ENCODE measurements at places on chromosomes 13 and 19. TPM values are rescaled to one million over a fixed set of nuclear protein-coding genes. Genes with fewer than 3 reads are reported as not detected.

Gene KIRREL2
- total RNA-seq: not detected

Gene HCST
- total RNA-seq: not detected

Gene CYP2S1
- total RNA-seq: 2.0 TPM

Gene CGB1
- not detected for total RNA-seq

Gene AMH
- total RNA-seq: 2.6 TPM

Gene IL17D
- 6.2 TPM for total RNA-seq

Gene LILRB3
- not detected for total RNA-seq

Gene MLLT1
- 15.2 TPM for total RNA-seq

Gene SIGLECL1
- total RNA-seq: not detected

Gene RAB11B
- 29.2 TPM for total RNA-seq

Gene NDFIP2
- 18.3 TPM for total RNA-seq

Gene ODAD3
- not detected for total RNA-seq

Gene TMEM59L
- 0.10 TPM for total RNA-seq

Gene CEACAM4
- not detected for total RNA-seq

Gene CD37
- total RNA-seq: not detected

Gene LILRB5
- total RNA-seq: not detected

Gene FBN3
- not detected for total RNA-seq

Gene KIR3DL3
- not detected for total RNA-seq

Gene KIR3DL2
- total RNA-seq: not detected

Gene APOC4
- not detected for total RNA-seq

Gene KLK10
- total RNA-seq: not detected

Gene SKA3
- total RNA-seq: 17.3 TPM

Gene IGFLR1
- 0.98 TPM for total RNA-seq

Gene MYO1F
- total RNA-seq: under 0.01 TPM

Gene CBY2
- total RNA-seq: not detected

Gene ADGRE1
- total RNA-seq: not detected

Gene CYSLTR2
- total RNA-seq: 0.33 TPM

Gene UQCRFS1
- total RNA-seq: 31.3 TPM

Gene PRKCG
- not detected for total RNA-seq

Gene CAPN12
- not detected for total RNA-seq

Gene KLK4
- not detected for total RNA-seq

Gene BEST2
- not detected for total RNA-seq

Gene MTMR6
- total RNA-seq: 36.6 TPM

Gene ENOX1
- 0.65 TPM for total RNA-seq

Gene RHPN2
- total RNA-seq: 2.0 TPM

Gene MAST1
- total RNA-seq: 0.33 TPM

Gene KCNN4
- total RNA-seq: not detected

Gene S1PR4
- total RNA-seq: 1.6 TPM

Gene SULT2A1
- not detected for total RNA-seq

Gene ZNF557
- total RNA-seq: 13.4 TPM
